T1000 (cell line): ENCODE measurements at places on chromosomes 3 and 15.
A peak's percentile ranks its signal among the peaks of the same experiment; 100 is the strongest.

- no peak for DNase-seq
These were observed 18.5 kb downstream of the RMDN3 start for GRCh38 chr15:40736575-40736974.

GRCh38 chr3:95134693-95135413 lies 1072.0 kb downstream of the NSUN3 start:
- no peak for DNase-seq

GRCh38 chr15:68691705-68692104 lies 112.9 kb downstream of the CORO2B start:
- DNase-seq = no peak

GRCh38 chr3:111944372-111944771 lies 34.5 kb upstream of the ABHD10 start:
- DNase-seq = no peak

DNA sequence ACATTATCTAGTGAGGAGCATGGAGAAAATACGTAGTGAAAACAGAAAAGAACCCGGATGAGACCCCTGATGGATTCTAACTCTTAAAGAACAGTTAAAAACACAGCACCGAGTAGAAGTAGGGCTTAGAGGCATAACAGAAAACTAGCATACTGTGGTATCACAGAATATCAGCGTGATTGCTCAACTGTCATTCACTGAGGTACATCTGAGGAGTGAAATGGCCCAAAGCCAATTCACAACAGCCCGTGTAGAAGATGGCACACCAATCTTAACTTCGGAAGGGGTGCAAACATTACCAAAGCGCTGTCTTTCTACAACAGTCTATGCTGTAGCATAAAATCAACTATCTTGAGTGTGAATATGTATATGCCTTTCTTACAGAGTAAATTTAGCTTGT lies 1.8 kb downstream of the CLASP2 start:
- no peak for DNase-seq

DNA sequence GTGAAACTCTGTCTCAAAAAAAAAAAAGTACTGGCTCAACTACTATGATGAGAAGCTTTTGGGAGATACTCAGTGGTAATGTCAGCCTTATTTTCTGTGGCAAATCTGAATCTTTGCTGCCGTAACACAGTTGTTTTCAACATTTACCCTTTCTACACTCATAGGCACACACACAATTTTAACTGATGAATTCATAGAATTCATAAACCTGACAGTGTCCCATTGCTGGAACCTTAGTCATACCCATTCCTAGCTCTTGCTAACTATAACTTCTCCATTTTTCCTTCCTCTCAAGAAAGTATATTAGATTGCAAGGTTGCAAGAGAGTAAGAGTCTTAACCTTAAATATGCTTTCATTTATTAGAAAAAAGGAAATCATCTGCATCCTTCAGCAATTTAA lies 496.6 kb downstream of the FHIT start:
- DNase-seq = no peak

DNA sequence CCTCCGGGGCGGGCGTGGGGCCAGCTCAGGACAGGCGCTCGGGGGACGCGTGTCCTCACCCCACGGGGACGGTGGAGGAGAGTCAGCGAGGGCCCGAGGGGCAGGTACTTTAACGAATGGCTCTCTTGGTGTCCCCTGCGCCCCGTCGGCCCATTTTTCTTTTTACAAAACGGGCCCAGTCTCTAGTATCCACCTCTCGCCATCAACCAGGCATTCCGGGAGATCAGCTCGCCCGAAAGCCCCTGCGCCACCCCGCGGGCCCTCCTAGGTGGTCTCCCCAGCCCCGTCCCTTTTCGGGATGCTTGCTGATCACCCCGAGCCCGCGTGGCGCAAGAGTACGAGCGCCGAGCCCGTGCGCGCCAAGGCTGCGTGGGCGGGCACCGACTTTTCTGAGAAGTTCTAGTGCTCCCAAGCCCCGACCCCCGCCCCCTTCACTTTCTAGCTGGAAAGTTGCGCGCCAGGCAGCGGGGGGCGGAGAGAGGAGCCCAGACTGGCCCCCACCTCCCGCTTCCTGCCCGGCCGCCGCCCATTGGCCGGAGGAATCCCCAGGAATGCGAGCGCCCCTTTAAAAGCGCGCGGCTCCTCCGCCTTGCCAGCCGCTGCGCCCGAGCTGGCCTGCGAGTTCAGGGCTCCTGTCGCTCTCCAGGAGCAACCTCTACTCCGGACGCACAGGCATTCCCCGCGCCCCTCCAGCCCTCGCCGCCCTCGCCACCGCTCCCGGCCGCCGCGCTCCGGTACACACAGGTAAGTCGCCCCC lies at the start of gene THBS1:
TSS of gene THBS1 (plus strand) at position 595 of the 757 bp plus-strand sequence. CDS start 779 bp downstream, outside the sequence.
- DNase-seq = peak; percentile 94
